CD4-positive, alpha-beta T cell treated with Interleukin-17A for 1 hour (primary cell): ENCODE measurements at places on chromosomes 3 and 15.

DNA sequence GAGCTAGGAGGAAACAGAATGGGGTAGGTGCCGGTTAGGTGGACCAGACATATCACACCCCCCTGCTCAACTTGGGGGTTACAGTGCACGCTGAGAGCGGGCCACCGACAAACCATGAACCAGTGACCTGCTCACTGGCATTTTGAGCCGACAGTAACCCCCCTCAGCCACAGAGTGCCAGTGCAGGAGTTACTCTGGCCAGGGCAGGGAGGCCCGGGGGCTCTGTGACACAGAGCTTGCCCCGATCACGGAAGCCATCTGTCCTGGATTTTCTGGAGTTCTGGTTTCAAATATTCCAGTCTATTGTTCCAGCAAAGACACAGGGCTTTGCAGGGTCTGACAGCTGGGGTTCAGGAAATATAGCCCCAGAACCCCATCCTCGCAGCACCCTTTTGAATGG lies 225.2 kb downstream of the VPS13C start:
- DNase-seq, result no peak

- no peak for DNase-seq
Measured at GRCh38 chr15:53331328-53332190, 427.9 kb downstream of the WDR72 start.

GRCh38 chr3:188954590-188955208 lies 217.1 kb upstream of the TPRG1 start:
- DNase-seq, result peak; percentile 80

GRCh38 chr3:133840767-133841166 lies 35.2 kb downstream of the SRPRB start:
- DNase-seq, result no peak

GRCh38 chr15:62549345-62549970 lies 384.4 kb upstream of the C2CD4B start:
- no peak for DNase-seq

- DNase-seq, result no peak
Measured at GRCh38 chr15:60421544-60421943, 23.8 kb upstream of the ANXA2 start.

- DNase-seq, result no peak
Measured at GRCh38 chr3:153042088-153042487, 119.9 kb upstream of the RAP2B start.

DNA sequence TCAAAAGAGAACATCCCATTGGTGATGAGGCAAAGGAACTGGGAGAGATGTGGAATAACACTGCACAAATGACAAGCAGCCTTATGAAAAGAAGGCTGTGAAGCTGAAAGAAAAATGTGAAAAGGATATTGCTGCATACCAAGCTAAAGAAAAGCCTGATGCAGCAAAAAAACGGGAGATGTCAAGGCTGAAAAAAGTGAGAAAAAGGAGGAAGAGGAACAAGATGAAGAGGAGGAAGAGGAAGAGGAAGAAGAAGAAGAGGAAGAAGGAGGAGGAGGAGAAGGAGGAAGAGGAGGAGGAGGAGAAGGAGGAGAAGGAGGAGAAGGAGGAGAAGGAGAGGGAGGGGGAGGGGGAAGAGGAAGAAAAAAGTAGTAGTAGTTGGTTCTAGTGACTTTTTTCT lies 41.8 kb upstream of the TEX9 start:
- no peak for DNase-seq
